AG09309 (cell line): ENCODE measurements at places on chromosomes 16 and 17.

GRCh38 chr16:6032438-6032837, 934.8 kb upstream of the EEF2KMT start:
- DNase-seq, result no peak

DNA sequence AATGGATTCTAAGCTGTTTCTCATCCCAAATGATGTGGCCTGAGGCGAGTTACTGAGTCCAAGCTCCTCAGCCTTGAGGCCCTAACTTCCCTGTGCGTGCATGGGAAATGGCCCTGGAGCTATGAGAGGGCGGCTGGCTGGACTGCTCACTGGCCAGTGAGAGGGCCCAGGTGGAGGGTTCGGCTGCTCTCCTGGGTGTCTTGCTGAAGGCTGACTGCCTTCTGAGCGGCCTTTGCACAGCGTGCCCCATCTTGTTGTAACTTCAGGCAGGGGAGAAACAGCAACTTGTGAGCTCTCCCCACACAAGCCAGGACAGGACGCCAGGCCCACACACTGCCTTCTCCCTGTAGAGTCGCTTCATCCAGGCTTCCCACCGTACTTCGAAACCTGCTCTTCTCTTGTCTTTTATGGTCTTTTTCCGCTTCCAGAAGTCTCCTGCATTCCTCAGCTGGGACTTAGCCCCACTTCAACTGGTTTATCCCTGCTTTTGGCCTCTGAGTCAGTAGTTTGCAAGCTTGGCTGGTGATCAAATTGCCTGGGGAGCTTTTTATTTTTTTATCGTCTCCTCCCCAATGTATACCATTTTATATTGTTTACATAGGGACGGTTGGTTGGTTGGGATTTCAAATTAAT, 13.3 kb downstream of the CDH3 start:
- DNase-seq, result peak; percentile 61

DNA sequence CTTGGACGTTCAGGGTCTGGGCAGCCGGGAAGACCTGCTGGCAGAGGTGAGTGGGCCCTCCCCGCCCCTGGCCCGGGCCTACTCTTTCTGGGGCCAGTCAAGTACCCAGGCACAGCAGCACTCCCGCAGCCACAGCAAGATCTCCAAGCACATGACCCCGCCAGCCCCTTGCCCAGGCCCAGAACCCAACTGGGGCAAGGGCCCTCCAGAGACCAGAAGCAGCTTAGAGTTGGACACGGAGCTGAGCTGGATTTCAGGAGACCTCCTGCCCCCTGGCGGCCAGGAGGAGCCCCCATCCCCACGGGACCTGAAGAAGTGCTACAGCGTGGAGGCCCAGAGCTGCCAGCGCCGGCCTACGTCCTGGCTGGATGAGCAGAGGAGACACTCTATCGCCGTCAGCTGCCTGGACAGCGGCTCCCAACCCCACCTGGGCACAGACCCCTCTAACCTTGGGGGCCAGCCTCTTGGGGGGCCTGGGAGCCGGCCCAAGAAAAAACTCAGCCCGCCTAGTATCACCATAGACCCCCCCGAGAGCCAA, 8.6 kb upstream of the ABCC3 start:
- DNase-seq, result peak; percentile 2

DNA sequence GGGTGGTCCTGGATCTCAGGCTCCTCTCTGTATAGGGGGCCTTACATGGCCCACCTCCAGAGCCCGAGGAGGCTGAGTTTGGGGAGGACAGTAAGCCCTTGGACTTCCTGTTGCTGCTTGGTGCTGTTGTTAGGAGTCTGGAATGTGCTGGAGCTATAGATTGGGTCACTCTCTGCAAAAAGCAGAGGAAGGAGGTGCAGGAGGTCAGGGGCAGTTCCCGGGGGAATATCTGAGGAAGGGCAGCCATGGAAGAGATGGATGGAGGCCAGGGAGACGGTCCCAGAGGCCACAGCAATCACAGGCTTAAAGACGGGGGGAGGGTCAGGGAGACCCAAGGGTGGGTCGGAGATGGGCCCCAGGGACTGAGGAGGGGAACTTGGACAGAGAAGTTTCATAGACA, 23.0 kb upstream of the CBX4 start:
- no peak for DNase-seq

- no peak for DNase-seq
These were observed 122.5 kb downstream of the ZNF423 start for GRCh38 chr16:49733313-49734009.

DNA sequence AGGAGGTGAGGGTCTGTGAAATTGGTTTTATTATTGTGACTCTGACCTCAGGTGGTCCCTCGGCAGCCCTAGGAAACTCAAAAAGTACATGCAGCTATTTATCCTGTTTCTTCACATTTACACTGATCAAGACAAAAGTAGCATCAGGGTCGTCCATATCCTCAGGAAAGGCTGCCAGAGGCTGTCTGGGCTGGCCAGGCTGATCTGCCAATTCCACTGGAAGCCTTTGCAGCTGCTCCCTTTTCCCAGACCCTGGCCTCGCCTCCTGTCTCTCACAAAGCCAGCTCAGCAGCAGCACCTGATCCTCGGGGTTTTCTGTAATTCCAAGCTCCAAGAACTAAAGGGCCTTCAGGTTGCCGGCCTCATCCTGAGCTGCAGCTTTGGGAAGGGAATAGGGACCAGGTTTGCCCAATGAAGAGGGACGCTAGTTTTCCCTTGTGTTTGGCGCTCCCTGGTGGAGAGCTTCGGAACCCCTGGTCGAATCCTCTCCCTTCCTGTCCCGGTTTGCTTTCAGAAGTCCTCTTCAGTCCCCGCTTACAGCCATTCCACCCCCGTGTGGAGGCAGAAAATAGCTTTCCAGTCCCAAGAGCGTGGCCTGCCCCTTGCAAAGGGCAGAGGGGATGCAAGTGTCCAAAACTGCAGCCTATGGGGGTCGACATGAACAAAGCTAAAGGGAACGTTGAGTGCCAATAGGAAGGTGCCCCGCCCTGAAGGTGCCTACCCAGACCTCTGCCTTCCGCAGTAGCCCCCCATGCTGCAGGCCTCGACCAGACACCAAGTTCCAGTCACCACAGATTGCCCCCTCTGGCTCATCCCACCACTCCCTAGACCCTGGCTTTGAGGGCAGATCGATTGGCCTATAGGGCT, 13.4 kb downstream of the MFSD6L start:
- DNase-seq, result peak; percentile 8

GRCh38 chr16:23252310-23252709, 49.8 kb upstream of the SCNN1B start:
- no peak for DNase-seq

GRCh38 chr17:15213381-15214087, 51.6 kb downstream of the PMP22 start:
- DNase-seq, result peak; percentile 13
